ENCODE measurements at places on chromosomes 16 and 17.

GRCh38 chr16:75566040-75566757 lies at the start of gene GABARAPL2:
TSS of gene GABARAPL2 (plus strand) at chr16:75566379. CDS start at chr16:75566487, 108 bp downstream.
- DNase-seq = peak; percentile 64

- peak; percentile 34 for DNase-seq
Observed at GRCh38 chr17:71649941-71650350, 470.9 kb upstream of the SOX9 start.

DNA sequence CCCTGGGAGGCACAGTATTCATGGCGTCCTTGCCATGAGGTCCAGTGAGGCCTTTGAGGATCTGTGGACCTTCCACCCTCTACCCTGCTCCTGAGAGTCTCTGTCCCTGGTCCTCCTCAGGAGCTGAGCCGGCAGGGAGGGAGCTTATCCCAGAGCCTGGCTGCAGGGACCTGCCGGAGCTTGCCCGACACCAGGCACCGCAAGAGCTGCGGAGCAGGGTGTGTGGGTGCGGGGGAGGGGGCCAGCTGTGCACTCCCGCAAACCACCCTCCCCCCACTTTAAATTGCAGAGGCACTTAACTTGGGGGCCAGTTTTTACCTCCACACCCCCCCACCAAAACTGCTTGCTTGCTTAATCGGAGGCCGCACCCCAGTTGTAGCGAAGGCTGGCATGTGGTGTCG lies 609 bp upstream of the ZNF750 start:
- DNase-seq = no peak

GRCh38 chr17:44927696-44928095 lies 12.4 kb upstream of the GFAP start:
- DNase-seq = no peak

DNA sequence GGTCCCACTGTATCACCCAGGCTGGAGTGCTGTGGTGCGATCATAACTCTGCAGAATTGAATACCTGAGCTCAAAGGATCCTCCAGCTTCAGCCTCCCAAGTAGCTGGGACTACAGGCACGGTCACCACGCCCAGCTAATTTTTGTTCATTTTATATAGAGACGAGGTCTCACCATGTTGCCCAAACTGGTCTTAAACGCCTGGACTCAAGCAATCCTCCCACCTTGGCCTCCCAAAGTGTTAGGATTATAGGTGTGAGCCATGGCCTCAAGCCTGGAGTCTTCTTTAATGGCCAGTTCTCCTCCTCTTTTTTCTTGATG lies 484 bp downstream of the CD300LB start:
- DNase-seq = no peak

- DNase-seq = no peak
Observed at GRCh38 chr17:61205931-61206330, 193.7 kb upstream of the TBX2 start.

DNA sequence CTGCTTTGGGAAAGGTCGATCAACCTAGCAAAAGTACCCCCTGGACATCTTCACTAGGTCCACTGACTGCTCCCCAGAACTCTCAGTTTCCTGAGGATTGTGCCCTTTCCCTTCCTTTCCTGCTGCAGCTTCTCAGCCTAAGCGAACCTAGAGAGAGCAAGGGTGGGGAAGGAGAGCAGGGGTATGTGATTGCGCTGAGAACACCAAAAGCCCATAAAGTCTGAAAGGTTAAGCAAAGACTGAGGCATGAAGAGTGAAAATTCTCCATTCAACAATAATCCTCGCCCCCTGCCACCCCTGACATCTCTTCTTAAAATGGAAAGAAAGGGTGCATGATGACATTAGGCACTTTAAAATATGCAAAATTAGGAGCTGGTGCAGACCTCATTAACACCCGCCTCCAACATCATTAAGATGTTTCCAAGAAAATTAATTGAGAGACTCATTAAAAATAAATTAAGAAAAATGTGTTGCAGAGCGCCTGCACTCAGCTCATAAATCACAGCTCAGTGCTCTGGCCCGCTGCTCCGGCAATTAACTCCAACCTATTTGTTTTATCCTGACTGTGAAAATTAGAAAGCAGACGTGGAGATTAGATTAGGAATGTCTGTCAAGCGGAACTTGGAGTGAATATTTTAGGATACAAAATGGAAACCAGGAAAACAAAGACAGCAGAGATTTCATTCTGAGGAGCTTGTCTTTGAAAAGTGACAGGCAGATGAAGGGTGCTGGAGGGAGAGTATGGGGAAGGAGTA lies 49.1 kb upstream of the PMFBP1 start:
- no peak for DNase-seq

- no peak for DNase-seq
Observed at GRCh38 chr16:3088450-3088849, 10.6 kb downstream of the ZSCAN10 start.

DNA sequence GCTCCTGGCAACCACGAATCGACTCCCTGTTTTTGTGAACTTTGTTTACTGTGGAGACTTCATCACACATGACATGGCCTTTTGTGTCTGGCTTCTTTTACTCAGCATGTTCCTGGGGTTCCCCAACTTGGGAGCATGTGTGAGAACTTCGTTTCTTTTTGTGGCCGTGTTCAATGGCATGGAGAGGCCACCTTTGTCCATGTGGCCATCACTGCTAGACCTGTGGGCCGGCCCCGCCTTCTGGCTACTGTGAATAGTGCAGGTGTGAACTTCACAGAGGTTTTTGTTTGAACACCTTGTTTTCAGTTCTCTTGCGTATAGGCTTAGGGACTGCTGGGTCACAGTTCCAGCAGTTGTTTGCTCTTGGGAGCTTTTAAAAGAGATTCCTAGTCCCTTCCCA lies 5.7 kb upstream of the SLC38A8 start:
- no peak for DNase-seq

DNA sequence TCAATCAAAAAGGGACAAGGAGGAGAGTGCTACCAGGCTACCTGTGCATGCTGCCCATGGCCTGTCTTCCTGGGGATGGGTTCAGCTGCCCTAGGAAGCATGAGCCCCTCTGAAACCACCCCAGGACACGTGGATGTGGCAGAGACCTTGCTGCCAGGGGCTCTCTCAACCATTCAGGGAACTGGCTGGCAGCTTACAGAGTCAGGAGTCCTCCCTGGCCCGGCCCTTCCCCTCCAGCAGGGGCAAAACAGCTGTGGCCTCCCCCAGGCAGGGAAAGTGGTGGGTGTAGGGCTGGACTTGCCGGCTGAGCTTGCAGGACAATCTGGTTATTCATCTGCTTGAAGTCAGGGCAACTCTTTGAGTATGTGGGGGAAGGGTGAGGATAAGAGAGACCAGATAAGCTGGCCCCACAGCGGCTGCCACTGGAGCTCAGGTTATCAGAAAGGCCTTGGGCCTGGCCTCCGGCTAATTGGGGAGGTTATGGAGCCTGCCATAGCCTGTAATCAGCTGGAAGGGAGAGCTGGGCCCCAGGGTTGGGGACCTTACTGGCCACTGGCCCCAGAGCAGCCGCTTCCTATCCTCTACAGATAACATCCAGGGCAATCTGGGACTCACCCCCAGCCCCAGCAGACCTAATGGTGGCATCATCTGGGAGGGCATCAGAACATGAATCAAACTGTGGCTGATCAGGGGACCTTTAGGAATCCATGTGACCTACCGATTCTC lies 5.6 kb upstream of the TBX2 start:
- DNase-seq = no peak

GRCh38 chr16:66901626-66902025 lies 17.1 kb downstream of the CDH16 start:
- DNase-seq = no peak

GRCh38 chr16:86392436-86393152 lies 117.7 kb upstream of the FOXF1 start:
- DNase-seq = no peak

- DNase-seq = no peak
Observed at GRCh38 chr17:42408061-42408460, 15.0 kb downstream of the CAVIN1 start.

All from AG10803 (cell line).